ENCODE measurements at places on chromosomes 13 and 19.

GRCh38 chr13:113875429-113875815 is 11.5 kb upstream of the GAS6 start:
- no peak for DNase-seq

DNA sequence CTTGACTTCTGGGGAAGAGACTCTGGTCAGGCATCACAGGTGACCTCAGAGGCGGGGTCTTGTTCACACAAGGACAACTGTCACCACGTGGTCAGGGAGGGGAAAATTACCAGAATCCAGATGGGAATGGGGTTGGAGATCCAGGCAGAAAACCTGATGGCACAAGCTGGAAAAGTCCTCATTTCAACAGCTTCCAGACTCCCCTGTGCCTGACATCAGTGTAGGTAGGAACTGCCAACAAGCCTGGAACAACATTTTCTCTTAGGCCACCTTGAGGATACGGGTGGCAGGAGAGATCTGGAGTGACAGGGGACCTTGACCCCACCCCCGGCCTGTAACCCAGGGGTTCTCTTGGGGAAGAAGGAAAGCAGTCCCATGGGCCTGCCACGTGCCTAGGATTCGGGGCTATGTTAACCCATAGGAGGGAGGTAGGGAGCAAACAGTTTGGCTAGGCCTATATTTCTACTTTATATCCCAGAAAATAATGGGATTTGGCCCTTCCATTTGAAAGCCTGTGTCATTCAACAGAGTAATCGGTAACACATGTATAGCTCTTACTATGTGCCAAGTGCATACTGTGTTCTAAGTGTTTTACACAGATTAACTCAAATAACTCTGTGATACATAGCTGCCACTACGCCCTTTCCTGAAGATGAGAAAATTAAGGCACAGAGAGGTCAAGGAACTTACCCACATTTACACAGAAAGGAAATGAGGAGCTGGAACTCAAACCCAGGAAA is 44.9 kb upstream of the C13orf42 start:
- no peak for DNase-seq

- DNase-seq: no peak
Measured at GRCh38 chr13:97976610-97977521, 23.4 kb downstream of the IPO5 start.

GRCh38 chr19:53123400-53123799 is 9.3 kb downstream of the ZNF415 start:
- DNase-seq: no peak

DNA sequence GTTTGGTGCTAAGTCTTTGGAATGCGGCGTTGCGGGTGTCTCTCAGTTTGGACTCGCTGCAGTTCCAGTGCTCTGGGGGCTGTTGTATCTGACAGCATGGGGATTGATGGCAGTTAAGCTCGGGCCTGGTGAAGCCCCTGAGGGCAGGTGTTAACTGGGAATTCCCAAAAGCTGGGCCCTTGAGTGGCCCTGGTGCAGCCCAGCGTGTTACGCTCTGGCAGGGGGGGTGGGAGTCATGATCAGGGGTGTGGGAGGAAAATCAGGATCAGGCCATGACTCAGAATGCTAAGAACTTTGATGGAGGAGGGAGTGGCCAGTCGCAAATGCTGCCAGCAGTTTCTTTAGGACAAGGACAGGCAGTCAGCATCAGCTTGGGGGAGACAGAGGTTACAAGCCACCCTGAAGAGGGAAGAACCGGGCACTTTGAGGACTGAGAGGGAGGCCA is 19.6 kb downstream of the AP2A1 start:
- no peak for DNase-seq

DNA sequence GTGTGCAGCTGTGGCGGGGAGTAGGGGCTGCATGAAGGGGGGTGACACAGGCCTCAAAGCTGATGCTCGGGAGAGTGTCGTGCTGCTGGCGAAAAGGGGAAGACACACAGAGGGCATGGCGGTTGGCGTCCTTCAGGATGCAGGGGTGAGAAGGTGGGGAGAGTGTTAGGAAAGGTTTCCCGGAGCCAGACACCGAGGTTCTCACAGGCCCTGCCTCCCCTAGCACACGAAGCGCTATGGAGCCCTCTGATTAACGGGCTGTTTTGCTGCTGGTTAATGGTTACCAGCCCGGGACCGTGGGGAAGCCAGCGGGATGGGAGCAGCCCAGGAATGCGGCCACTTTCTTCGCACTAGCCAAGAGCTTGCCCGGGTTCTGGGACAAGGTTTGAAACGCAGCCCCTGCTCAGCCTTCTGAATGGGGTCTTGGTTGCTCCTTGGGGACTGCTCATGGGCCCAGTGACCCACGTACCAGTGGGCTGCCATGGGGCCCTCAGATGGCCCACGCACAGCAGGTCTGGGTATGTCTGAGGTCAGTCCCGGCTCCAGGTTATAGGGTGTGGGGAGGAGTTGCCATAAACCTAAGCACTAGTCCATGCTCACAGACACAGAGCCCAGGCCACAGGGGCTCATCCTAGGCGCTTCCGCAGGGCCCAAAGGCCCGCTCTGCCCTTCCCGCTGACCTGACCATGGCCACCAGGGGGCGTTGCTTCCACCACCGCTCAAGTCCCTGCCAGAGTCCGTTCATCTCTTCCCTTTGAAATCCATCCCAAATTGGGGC is 31.3 kb upstream of the ISYNA1 start:
- DNase-seq: peak; percentile 43

DNA sequence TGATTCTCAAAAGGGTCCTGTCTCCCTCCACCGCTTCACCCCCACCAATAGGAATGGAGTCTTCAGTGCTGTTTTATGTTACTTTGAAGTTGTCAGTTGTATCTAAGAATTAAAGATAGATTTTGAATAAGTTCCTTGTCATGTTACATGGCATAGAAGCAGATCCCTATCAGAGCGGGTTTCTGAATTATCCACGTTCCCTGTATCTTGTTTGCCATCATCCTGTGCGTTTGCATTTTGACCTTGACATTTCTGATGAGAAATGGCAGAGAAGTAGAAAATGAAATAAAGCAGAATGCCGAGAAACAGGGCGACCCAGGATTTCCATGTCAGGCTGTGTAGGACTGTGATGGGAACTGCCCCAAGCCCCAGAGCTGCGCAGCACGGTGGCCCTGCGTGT is 120.7 kb upstream of the RNF113B start:
- no peak for DNase-seq

DNA sequence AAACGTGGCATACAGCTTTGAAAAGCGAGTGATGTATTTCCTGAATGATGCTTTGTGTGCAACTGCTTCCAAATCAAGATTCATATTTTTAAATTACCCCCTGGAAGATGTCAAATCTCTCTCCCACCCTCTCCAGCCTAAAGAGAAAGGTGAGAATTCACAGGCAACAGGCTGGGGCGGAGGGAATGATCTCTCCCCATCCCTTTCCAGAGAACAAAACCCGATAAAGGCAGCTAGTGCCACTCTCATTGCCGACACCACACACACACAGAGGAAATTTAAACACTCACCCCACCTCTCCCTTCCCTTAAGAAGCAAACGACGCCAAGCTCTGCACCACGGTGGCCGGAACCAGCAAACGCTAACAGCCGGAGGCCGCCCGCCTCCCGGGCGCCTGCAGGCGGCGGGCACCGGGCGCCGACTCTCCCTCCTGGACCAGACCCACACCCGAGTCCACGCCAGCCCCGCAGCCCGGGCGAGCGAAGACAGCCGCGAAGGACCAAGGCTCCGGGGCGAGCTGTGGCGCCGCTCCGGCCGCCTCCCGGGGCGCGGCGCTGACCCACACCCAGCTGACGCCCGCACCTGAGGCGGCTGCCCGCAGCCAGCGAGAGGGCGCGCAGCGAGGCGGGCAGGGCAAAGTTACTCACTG is 477 bp downstream of the LNX2 start:
- no peak for DNase-seq

DNA sequence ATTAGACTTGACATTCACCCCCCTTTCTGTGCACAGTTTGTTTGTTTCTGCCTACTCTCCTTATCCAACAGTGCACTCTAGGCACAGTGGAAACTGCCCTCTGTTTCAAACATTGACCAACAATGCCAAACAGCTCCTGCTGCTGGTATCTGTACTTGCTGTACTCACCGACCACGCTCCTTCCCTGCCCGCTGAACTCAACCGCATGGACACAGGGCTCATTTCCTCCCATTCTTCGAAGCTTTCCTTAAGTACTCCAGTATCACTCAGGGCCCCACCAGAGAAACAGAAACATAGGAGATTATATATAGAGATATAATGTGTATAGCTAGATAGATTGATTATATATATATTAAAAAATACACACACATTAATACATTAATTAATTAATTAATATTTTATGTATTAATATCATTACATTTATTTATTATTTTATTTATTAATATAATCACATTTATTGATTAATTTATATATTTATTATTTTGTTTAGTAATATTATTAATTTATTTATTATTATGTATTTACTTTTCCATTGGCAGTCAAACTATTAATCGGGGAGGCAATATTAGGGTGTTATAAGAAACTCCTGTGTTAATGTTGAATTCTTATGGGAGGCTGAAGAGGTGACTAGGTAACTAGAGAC is 1528.2 kb downstream of the EFNB2 start:
- DNase-seq: no peak

DNA sequence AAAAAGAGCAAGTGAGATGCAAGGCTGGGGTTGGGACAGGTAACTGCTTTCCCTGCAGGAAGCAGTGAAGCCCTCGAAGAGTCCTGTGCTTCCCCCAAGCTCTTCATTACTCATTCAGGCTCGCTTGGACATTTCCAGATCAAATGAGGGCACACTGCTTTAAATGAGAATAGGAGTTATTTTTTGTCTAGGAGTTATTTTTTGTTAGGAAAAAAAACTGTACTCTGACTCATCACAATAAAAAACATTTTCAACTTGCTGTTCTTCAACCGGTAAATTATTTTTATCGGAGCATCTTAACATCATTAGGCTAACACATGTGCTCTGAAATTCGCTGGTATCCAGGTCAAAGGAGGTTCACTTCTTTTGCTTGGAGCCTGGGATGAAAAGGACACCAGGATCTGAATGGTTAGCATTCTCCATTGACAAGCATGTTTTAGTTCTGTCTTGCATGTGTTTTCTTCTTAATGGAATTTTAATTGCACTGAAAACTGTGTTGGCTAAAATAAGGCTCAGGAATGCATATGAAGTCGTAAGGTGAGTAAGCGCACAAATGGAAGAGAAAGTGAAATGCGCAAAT is 80.7 kb upstream of the STK24 start:
- DNase-seq: no peak
